ENCODE measurements at places on chromosomes 16 and 17.
A peak's percentile ranks its signal among the peaks of the same experiment; 100 is the strongest.

GRCh38 chr16:314351-314750 is 31.4 kb downstream of the PDIA2 start:
- no peak for DNase-seq

GRCh38 chr17:27378482-27379175 is 77.6 kb upstream of the KSR1 start:
- no peak for DNase-seq

- DNase-seq = peak; percentile 36
These were observed 218.5 kb upstream of the RPL38 start for GRCh38 chr17:73984941-73985340.

DNA sequence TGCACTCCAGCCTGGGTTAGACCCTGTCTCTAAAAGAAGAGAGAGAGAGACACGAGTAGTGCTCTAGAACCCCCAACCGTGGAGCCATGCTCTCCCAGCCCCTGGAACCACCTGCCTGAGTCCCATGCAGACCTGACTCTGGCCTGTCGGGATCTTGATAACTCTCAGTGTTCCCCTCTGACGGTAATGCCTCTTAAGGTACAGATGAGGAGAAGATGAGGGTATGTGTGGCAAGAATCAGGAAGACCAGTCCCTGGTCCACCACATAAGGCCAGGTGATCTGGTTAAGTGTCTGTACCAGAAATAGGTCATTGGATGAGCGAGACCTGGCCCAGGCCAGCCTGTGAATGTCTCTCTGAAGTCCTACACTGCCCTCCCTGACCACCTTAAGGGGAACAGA is 18.4 kb downstream of the OSBPL7 start:
- no peak for DNase-seq

GRCh38 chr16:16857603-16858283 is 478.8 kb downstream of the NPIPA7 start:
- DNase-seq = no peak

- DNase-seq = no peak
These were observed 125.3 kb downstream of the RBFOX3 start for GRCh38 chr17:79485419-79485985.

DNA sequence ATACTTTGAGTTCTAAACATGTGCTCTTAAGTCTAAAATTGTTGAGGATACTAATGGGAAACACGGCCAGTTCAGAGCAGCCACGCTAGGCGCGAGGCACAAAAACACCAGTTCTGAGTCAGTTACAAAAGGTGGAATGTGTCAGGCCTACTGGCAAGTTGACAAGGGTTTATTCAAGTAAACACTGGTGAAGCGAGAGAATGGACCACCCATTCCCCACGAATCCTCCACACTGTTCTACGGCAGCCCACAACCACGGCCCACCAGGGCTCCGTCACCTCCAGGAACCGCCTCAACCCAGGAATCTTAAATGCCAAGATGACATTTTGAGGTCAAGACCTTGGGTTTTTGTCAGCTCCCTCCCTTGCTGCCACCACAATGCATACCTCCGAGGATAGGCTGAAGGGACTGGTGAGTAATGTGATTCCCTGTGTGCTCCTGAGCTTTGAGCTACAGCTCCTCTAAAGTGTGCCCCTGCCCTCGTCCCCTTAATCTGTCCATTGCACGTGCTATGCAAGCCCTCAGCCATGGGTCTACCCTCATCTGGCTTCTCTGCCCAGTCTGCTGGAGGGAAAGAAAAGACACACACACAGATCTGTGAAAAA is 28.5 kb upstream of the TRAP1 start:
- no peak for DNase-seq

GRCh38 chr16:66925322-66925840 is at the start of gene RRAD:
Gene RRAD (minus strand): TSS chr16:66925535. CDS start chr16:66925179, 356 bp downstream.
- no peak for DNase-seq

DNA sequence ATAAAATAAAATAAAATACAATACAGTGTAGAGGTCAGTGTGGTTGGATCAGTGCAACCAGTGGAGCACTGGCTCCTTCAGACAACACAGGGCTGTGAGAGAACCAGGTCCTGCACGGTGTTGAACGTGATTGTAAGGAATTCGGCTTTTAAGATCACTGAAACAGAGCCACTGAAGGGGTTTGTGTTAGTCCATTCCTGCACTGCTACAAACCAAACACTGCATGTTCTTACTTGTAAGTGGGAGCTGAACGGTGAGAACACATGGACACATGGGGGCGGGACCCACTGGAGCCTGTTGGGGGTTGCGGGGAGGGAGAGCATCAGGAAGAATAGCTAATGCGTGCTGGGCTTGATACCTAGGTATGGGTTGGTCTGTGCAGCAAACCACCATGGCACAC is 193.2 kb upstream of the AXIN2 start:
- no peak for DNase-seq

DNA sequence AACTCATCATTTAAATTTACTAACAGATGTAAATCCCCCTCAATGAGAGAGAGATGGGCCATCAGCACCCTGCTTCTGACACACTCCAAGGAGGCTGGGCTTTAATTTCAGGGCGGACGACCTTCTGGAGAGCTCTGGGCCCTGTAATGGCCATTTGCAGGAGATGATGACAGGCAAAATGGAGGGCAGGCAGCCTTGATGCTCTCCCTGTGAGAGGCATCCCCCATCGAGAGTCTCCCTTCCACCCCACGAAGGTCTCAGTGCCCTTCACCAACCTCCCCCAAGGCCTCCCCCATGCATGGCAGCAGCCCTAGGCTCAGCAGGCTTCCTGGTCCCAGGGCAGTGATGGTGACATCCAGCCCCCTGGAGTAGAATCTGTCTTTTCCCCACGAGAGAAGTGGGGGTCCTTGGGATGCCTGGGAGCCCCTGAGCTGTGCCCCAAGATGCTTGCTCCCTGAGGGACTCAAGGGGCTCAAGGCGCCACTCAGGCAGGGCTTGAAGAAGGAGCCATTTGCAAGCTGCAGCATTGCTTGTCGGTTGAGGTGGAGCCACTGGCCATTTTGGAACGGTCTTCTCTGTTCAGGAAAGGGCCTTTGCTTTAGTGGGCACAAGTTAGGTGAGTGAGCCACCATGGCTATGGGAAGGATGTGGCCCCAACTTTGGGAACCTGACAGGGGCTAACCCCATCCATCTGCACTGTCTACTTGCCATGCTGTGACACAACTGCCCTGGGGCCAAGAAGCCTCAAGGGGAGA is 82.6 kb downstream of the C16orf78 start:
- DNase-seq = no peak

- no peak for DNase-seq
These were observed 5.0 kb downstream of the NFE2L1 start for GRCh38 chr17:48052956-48053757.

DNA sequence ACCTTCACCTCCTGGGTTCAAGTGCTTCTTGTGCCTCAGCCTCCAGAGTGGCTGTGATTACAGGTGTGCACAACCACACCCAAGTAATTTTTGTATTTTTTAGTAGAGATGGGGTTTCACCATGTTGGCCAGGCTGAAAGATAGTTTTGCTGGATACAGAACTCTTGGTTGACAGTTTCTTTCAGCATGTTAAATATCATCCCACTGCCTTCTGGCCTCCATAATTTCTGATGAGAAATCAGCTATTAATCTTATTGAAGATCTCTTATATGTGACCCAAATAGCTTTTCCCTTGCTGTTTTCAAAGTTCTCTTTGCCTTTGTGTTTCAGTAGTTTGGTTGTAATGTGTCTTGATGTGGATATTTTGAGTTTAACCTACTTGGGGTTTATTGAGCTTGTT is 50.3 kb upstream of the BRD7 start:
- DNase-seq = no peak

DNA sequence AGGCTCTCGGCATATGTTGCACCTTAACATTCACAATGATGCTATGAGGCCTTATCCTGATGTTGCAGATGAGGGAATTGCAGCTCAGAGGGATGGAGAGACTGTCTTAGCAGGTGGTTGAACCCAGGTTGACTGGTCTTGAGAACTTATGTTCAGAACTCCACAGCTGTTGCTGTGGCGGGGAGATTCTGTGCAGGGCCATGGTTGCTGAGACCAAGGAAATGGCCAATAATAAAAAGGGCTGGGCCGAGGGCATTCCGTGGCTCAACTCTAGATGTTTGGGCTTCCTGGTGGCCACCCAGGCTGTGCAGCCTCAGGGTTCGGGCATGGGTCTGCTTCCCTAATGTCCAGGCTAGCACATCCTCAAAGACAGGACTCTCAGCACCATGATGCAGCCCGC is 5.9 kb downstream of the KSR1 start:
- DNase-seq = no peak

- DNase-seq = no peak
These were observed 235.4 kb upstream of the MON1B start for GRCh38 chr16:76955629-76956028.

- DNase-seq = no peak
These were observed 11.7 kb upstream of the C16orf95 start for GRCh38 chr16:87328846-87329245.

GRCh38 chr16:12788758-12789157 is 14.9 kb downstream of the CPPED1 start:
- DNase-seq = no peak

DNA sequence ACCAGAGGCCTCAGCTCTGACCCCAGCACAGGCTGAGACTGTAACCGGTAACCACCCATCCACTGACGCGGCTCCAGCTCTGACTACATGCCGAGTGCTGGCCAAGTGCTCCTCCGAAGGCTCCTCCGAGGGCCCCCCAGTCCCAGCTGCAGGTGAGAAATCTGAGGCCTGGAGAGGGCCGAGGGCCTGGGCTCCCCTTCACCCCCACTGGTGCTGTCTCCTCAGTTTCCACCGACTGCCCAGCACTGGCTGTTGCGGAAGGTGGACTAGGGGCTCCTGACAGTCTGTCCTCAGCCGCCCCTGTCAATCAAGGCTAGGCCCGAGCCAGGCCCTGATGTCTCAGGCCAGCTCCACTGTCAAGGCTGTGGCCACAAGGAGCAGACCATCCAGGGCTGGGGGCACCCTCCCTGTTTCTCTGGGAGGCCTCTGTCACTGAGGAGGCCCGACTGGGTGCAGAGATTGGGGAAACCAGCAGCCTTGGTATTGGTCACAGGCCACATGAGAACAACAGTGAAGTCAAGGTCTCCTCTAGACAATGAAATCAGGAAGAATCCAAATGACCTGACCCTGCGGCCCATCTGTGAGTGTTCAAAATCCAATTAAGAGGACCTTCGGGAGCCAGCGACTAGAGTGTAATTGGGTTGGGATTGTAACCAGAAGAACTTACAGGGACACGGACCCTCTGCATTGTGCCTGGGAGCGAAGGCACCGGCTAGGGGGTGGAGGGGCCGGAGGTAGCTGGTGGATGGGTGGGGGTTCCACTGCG is 5.1 kb downstream of the TMEM235 start:
- no peak for DNase-seq

GRCh38 chr17:76492989-76493501 is 8.2 kb downstream of the RHBDF2 start:
- DNase-seq = no peak

- no peak for DNase-seq
These were observed 461.7 kb upstream of the HSBP1 start for GRCh38 chr16:83345846-83346640.

- DNase-seq = no peak
These were observed 63.4 kb downstream of the GTF3C1 start for GRCh38 chr16:27486344-27486743.

DNA sequence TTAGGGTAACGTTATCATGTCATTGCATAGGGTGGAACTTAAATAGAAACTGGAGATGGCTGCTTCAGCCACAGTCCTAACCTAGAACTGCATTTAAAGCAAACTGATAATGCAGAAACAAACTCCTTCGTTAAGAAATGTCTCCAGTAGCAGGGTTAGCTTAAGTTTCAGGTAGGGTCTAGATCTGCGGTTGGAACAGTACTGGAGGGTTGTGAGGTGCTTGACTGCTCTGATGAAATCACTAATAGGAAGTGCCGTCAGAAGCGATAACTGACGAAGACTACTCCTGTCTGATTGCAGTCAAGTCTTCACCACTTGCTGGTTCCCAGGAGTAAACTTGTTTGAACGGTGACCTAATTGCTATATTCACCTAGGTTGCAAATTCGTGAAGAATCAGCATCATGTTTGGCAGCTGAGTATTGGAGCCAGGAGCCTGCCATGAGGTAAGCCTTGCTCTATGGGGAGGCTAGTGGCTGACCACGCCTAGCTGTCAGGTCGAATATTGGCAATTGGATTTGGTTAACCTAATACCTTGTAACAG is 24.5 kb downstream of the TRPV2 start:
- DNase-seq = no peak

- DNase-seq = no peak
These were observed 180.3 kb upstream of the MYOCD start for GRCh38 chr17:12485361-12485906.

- DNase-seq = no peak
These were observed 1.9 kb downstream of the PRKCB start for GRCh38 chr16:23837553-23838308.

DNA sequence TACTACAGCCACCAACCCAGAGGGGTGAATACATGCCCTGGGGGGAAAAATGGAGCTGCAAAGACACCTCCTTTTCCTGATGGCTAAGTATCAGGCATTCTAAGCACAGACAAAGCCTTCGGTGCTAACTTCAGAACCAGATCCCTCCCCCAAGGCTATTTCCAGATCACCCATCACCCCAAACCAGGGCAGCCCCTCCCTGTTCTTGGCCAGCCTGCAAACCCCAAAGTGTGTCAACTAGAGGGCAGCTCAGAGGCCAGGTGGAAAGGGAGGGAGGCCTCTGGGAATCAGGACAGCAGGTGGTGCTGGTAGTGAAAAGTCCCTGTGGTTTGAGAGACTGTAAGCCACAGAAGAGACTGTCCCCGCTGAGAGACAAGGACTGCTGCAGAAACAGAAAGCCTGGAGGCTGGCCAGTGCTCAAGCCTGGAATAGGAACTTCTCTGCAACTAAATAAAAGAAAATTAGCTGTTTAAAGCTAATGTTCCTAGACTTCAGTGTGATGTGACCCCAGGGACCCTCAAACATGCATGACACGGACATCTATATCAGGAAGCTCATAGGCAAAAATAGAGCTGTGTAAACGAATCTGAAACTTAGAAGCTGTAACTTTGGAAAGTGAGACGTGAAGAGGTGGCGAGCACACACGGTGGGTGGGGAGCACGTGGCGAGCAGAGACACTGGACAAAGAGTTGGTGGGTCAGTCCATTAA is 9.1 kb downstream of the TUBG1 start:
- DNase-seq = peak; percentile 87

- DNase-seq = no peak
These were observed 51.0 kb upstream of the CRISPLD2 start for GRCh38 chr16:84768808-84769197.

GRCh38 chr17:82050152-82050760 is 1.4 kb downstream of the RFNG start:
- no peak for DNase-seq

DNA sequence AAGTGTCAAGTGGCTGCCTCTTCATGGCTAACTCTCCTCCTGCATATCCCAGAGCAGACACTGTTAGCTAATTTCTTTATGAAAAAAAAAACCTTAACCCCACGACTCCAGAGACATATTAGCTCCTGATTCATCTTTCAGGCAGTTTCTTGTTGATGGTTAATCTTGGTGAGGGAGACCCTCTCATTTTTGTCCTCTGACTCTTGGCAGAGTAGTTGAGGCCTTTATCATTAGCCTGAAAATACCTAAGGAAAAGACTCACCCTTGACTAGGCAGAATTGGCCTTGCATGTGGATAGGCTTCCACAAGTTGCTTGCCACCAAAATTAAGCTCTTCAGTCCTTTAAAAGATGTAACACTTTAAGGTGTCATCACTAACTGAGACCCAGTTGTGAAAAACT is 4.0 kb downstream of the CRYBA1 start:
- no peak for DNase-seq

GRCh38 chr17:68297195-68297594 is 5.9 kb downstream of the ARSG start:
- DNase-seq = peak; percentile 98
